M059J (cell line): ENCODE measurements at places on chromosomes 13 and 19.

GRCh38 chr13:65917731-65918130, 1312.4 kb downstream of the PCDH9 start:
- no peak for DNase-seq

DNA sequence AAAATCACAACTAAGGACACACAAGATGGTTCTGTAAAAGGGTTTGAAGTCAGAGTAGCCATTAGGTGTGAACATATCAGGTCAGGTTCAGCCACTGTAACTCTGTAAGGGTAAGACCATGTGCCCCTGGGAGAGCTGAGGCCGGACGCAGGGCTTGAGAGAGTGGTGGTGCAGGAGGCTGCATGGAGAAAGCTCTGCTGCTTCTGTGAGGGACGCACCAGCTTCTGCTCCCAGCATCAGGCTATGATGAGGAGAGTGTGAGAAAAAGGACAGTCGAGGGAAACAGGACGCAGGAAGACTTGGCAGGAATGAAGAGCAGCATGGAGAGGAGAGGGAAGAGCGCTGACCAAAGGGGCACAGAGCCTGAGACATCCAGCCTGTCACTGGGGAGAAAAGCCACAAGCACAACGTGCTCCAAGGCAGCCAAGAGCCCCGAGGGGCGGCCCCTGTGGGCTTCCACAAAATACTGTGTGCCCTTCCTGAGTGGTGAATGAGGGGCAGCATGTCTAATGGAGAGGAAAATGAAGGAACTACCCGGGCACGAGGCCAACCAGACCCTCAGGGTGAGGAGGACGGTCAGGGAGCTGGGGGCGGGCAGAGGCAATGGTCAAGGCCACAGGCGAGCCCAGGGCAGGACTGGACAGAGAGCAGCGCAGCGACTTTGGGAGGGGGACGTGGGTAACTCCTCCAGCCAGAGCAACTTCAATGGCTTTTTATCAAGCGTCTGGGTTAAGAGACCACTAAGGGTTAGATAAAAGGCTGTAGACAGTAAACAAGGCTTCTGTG, 107.7 kb downstream of the COL4A1 start:
- no peak for DNase-seq

DNA sequence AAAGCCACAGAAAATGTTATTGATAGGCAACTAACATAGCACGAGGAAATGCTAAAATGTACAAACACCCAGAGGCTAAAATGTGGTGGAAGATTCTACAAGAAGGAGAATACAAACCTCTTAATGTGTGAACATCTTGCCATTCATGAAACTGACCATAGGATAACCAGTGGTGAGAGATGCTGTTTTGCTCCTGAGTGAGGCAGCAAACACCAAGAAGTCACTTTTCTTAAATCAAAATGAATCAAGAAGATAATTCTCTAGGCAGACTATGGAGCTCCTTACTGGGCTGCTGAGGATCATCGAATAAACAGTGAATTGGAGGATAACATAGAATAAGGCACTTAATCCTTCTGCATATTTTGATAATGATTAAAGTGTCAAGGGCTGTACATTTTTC, 375.4 kb upstream of the SLITRK6 start:
- DNase-seq: no peak

- no peak for DNase-seq
Observed at GRCh38 chr19:6406401-6406800, 13.4 kb upstream of the GTF2F1 start.

- DNase-seq: no peak
Observed at GRCh38 chr19:53631949-53632407, at the start of gene DPRX. Gene DPRX (plus strand): TSS chr19:53631999. CDS start chr19:53632107, 108 bp downstream.

DNA sequence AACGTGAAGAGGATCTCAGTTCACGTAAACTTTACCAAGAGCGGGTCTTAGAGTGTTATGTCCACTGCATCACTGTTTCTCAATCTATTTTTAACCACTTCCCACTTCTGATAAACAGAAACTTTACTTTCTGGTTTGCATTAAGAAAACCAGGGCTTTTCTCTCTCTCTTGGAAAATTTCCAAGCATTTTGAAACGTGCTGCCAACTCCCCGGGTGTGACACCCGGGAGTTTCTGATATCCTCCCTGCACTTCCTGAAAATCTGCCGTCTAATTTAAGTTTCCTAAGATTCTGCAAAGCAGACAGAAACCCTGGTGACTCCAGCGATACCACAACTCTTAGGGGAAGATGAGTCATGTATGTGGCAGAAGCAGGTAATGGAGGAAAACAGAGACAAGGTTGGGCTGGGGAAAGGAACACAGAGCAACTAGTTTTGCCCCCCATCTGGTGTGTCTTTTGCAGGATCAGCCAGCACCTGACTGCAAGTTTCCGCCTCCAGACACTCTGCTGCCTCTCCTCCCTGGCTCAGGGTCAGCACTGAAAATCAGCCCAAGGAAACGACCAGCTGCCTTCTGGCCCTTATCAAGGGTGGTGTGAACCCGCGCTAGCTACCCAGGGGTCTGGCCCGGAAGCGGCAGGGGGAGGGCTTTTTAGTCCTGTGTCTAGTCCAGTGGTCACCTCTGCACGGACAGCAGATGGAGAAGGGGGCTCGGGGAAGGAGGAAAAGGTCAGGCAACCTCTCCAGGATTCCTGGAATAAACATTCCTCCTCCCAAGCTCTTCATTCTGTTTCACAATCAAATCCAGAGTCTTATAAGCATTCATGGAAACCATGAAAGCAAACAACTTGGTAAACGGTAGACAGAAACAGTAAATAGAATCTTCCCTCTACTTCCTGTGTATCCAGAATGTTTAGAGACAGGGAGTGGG, 11.3 kb upstream of the FFAR2 start:
- peak; percentile 65 for DNase-seq

GRCh38 chr13:48819899-48820298, 155.8 kb upstream of the FNDC3A start:
- DNase-seq: no peak

DNA sequence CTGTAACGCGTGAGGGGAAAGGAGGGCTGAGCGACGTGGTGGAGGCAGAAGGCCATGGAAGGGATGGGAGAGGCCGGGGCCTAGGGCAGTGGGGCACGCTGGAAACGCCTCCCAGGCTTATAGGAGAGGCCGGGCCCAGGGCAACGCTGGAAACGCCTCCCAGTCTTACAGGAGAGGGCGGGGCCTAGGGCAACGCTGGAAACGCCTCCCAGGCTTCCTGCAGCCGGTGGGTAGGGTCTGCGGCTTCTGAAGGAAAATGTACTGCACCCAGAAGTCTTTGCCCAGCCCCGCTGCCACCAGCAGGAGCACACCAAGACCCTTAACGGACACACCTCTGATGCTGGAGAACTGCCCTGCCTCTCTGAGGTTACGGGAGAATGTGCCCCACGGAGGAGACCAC, 9.1 kb downstream of the CACTIN start:
- DNase-seq: no peak

DNA sequence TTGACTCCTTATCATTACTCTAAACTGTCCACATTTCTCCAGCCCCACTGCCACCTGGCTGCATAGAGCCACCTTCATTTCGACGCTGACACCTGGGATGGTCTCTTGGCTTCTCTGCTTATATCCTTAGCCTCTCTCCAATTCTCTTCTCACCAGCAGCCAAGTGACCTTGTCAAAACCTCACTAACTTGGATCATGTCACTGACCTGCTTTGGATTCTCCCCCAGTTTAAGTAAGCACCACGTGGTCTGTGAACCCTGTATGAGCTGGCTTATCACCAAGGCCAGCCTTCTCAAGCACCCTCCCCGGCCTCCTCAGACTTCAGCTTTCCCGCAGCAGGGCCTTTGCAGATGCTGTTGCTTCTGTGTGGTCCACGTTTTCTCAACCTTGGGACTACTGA, 12.3 kb upstream of the GGACT start:
- DNase-seq: no peak

GRCh38 chr13:40389081-40389641, 277.3 kb downstream of the FOXO1 start:
- DNase-seq: no peak

DNA sequence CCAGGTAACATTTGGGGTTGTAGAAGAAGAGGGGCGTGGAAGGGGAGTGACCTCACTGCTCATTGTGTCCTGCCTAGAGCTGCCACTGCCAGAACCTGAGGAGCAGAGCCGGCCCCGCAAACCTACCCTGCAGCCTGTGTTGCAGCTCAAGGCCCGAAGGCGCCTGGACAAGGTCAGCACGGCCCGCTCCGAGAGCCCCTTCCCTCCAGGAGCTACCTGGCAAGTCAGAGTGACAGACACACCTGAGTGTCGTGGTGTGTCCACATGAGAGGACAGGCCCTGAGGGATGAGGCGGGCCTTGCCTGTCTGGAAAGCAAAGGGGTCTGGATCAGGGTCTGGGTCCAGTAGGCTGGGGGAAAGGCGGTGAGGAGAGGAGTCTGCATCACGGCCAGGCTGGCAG, 6.8 kb downstream of the KMT2B start:
- no peak for DNase-seq

- no peak for DNase-seq
Observed at GRCh38 chr19:4639531-4640246, 373 bp downstream of the TNFAIP8L1 start.

DNA sequence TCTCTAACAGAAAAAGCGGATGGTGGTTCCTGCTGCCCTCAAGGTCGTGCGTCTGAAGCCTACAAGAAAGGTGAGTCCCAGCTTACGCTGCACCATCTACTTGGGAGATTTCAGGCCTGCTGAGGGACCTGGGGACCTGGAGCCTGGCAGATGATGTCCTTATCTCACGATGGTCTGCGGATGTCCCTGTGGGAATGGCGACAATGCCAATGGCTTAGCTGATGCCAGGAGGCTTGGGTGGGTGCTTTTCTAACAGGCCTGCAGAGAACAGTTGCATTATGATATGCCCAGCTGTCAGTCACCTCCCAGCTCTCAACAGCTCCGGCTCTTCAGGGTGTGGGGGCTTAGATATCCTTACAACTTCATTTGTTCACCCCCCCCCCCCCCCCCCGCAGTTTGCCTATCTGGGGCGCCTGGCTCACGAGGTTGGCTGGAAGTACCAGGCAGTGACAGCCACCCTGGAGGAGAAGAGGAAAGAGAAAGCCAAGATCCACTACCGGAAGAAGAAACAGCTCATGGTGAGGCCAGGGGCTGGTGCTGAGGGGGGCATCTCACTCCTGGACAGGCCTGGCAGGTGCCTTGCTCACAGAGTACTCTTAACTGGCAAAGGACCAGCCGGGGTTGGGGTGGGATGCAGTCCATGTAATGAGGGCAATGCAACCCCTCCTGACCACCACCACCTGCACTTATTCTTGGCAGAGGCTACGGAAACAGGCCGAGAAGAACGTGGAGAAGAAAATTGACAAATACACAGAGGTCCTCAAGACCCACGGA, 3.8 kb downstream of the RPL13A start:
- no peak for DNase-seq

GRCh38 chr13:66076417-66076816, 1153.7 kb downstream of the PCDH9 start:
- no peak for DNase-seq

DNA sequence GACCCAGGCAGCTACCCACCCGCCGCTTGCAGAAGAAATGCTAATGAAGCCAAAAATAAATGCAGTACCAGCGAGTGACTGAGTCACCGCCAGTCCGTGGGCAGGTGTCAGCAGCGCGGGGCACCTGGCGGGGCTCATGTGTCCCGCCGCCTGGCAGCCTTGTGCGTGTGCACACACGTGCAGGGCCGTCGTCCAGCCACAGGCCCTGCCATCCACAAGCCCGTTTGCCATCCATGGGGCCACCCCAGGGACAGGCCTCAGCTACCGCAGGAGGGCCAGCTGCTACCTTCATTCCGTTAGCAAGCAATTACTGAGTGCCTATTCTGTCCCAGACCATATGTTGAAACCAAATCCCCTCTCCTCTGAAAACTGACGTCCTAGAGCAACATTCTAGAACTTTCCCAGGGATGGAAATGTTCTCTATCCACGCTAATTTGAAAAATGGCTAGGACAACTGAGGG, 20.5 kb downstream of the NCAN start:
- no peak for DNase-seq

DNA sequence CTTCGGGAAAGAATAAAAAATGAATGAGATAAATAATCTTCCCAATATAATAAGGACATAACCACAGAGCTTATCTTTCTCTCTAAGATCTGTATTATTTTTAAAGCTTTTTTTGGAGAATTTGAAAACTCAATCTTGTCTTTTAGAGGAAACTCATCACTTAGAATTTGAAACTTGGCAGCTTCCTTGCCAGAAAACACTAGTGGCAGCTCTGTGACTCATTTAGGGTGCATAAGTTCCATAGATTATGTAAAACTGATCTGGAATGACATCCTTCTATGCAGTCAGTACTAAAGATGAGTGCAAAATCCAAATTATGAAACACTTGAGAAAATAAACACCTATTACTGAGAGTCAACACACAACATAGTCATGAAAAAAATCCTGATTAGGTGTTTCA, 848.0 kb downstream of the DACH1 start:
- DNase-seq: no peak

DNA sequence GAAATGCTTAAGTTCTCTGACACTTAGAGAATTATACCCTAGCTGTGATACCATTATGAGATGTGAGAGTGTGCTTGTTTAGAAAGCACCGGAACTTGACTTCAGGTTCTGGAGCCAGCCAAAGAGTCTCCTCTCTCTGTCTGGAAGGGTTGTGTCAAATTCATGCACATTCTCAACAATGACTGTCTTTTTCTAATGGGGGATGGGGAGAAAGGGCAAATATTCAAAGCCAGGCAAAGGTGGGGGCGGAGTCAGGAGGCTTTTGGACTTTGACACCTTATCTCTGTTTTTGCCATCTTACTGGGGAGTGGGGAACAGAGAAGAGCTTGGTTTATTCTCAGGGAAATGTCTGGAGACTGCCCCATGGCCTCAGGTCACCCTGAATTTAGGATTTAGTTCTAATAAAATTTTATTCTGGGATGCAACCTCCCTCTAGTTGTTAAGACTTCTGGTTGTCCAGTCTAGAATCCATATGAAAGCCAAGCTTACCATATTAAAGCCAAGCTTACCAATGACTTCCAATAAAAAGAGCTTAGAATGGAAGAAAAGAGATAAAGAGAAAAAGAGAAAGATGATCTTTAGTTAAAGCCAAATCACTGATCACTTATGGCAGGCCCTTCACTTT, 28.2 kb upstream of the KPNA3 start:
- DNase-seq: no peak

DNA sequence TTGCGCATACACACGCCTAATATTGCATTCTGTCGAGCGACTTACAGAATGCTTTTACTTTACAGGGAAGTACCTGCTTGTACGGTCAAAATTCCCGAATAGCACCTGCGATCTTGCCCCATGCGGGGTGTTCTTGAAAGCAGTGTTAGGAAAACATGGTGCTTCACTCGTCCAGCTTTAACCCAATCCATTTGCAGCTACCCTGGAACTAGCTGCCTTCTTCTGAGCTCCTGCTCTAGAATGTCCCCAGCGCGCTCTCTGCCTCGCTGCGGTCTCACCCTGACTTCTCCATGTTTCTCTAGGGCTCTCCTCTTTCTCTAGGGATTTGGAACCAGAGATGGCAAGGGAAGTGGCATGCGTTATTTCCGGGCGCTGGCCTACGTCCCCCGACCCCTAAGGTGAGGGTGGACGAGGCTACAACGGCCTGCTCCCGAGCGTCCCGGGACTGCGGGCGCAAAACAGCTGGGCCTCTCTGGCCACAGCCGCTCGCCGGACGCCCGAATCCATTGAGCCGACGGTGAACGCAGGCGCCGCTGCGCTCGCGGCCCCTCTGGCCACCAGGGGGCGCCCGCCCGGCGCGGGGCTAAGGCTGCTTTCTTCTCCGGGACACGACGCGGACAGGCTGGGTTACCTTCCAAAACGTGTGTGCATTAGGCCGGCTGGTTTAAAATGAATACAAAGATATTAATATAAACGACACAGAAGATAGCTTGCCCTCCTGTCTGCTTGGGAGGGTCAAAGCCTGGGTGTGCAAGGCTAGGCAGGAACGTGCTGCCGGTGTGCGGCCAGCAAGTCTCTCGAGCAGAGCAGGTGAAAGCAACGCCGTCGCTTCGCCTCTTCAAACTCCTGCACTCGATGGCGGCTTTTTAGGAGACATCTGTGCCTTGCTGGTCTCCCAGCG, 1.8 kb upstream of the SPRY2 start:
- DNase-seq: peak; percentile 68
